ENCODE measurements at places on chromosomes 7 and 10. TPM values are rescaled to one million over a fixed set of nuclear protein-coding genes. Genes with fewer than 3 reads are reported as not detected.

- no peak for DNase-seq
Observed at GRCh38 chr7:127035203-127035849, 217.4 kb downstream of the GRM8 start.

DNA sequence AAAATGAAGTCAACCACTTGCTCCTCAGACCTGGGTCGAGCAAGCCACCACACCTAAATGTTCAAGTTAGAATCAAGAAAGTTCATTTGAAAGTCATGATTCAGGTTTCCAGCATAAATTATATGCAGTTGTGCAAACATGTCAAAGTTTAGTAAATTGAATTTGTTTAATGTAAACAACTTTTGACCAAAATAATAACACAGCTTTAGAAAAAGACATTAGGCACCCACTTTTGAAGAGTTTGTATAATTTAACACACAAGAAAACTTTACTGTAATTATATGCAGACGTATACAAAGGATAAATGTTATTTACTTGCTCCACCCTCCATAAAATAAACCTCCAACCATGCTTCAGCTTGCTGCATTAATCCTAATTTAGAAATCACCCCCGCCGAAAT, 680.0 kb downstream of the LRMDA start:
- DNase-seq = no peak

DNA sequence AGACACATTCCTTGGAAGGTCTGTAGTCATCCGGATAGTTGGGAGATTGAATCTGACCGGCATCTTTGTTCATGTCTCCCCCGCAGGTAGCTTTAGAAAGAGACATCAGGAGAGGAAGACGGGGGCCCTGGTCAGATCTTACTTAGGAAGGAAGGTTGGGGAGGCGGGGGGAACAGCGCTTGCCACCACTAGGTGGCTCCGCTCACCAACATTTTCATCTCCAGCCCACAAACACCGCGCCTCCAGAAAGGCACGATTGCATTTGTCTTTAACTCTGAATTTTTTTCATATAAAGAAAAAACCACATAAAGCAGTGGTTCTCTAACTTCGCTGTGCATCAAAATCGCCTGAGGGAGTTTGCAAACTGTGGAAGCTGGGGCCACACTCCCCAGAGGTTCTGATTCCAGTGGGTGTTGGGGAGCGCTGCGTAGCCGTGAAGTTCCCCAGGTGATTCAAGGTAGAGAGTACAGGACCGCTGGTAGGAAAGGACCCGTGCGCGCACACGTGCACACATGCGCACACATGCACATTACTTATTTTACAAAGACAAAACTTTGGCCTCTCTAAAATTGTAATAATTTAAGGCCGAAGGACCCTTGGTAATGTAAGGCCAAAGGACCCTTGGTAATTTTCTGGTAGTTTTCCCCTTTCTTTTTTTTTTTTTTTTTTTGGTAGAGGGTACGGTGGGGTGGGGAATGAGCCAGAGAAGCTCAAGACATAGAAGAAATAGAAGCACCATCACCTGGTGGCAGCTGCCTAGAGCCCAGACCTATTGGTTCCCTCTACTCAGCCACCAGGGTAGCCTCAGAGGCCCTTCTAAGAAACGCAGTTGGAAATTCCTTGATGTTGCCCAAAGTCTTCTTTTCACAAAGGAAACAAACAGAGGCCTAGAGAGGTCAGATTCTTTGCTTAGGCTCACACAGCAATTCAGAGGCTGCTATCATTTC, 37.4 kb upstream of the OPALIN start:
- DNase-seq = peak; percentile 17

- DNase-seq = no peak
Observed at GRCh38 chr7:143002898-143003297, 24.0 kb downstream of the OR9A2 start.

GRCh38 chr7:12884856-12885440, 197.5 kb downstream of the ARL4A start:
- no peak for DNase-seq

DNA sequence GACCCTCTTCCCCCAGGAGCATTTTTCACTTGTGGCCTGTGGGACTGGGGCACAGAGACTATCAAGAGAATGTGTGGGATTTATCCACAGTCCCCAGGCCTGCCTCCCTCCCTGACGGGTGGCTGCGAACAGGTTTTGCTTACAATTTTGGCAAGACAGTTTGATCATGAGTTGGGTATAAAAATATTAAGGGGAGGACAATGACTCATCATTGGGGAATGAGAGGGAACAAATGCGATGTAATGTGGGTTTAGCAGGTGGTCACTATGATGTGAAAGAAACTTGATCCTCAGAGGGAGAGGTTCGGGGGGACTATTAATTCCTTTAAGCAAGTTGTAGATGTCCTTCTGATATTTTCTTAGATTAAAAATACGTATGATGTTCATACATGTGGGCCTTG, 52.2 kb downstream of the EMX2 start:
- DNase-seq = no peak

- no peak for DNase-seq
Observed at GRCh38 chr10:1267148-1267547, 211.0 kb downstream of the WDR37 start.

DNA sequence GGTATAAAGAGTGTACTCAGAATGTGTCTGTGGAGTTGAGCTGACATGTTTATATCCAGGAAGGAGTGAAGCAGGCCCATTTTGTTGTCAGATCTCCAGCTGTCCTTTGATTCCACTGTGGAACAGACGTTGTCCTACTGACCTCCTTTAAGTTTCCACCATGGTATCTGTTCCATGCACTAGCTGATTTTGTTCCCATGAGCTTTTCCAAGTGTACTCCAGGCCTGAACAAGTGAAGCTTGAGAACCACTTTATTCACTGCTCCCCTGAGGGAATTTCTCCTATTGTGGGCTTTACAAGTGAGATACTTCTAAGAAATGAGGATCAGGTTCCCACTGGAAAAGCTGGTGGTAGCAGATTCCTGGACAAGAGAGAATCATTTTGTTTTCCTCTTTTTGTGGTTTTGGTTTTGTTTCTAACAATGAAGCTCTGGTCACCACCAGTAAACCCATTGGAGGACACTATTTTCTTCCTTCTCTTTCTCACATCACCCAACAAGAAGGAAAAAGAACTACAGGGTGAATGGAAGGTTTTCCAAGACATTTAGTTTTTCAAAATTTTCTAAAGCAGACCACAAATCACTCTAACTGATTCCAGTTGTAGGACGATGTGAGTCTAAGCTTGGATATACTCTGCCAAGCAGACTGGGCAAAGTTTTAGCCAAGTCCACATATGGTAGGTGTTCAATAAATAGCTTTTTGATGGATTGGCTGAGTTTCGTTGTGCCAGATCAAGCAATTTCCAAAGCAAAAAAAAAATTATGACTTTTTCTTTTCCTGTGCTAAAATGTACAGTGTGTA, 144.2 kb downstream of the JCAD start:
- no peak for DNase-seq

- no peak for DNase-seq
Observed at GRCh38 chr7:30221764-30222163, 62.6 kb upstream of the ZNRF2 start.

- no peak for DNase-seq
Observed at GRCh38 chr7:83077328-83077727, 85.4 kb downstream of the PCLO start.

GRCh38 chr7:128757203-128757602, 18.0 kb downstream of the CALU start:
- DNase-seq = no peak

DNA sequence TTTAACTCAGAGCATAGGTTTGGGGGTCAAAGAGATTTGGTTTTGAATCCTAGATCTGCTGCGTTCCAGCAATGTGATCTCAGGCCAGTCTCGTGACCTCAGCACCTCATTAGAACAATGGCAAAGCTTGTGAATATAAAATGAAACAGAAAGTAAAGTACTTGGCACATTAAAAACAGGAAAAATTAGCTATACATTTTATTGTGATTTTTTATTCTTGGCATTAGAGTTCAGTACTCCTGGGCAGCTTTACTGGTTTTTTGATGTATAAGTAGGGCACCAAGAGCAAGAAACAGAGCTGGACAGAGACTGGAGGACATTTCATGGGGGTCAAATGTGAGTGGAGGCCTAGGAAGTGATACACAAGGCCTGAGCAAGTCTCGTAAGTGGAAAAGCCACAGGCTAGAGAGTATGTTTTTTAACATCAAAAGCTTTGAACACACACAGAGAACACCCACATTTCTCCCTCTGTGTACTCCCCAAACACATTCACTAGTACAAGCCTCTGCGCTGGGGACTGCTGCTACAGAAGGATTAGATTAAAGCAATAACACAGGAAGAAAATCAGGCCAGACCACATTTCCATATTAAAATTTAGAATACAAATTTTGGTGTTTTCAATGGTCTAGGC, 157.2 kb upstream of the SLC25A13 start:
- DNase-seq = no peak

- no peak for DNase-seq
Observed at GRCh38 chr10:21803374-21803773, 200.2 kb downstream of the DNAJC1 start.

GRCh38 chr7:75654855-75655254, 83.9 kb downstream of the HIP1 start:
- no peak for DNase-seq

DNA sequence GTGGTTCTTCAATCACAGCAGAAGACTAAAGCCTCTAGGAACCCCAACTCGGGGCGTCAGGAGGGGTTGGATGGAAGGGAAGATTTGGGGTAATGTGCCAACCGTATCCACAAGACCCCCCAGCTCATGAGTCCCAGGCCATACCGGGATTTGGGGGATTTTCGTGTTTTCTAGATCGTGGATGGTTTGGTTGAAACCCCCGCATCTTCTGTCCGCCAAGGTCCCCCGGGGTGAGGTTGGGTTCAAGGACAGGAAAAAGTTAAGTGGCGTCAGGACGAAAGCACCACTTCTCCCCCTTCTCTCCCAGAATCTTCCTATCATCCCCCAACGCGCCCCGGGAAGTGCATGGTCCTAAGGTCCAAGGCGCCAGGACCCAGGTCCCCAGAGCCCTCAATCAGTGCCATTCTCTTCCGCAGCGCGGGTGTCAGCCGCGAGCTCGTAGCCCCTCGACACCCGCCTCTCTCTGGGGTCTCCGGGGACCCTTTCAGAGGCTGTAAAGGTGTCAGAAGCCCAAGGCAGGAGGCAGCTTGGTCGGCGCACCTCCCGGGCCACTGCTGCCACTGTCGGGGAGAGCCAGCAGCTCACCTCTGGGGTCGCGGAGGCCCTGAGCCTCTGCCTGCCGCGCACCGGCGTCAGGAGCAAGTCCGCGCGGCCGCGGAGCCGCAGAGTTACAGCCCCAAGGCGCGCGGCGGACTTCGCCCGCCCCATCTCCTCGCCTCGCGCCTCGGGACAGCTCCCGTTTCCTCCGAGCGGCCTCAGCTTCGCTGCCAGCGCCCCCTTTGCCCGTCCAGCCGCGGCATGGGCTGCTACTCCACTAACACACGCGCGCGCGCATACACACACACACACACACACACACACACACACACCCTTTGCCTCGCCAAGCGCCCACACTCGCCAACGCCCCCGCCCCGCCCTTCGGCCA, 1.5 kb downstream of the MKX start:
- DNase-seq = no peak

DNA sequence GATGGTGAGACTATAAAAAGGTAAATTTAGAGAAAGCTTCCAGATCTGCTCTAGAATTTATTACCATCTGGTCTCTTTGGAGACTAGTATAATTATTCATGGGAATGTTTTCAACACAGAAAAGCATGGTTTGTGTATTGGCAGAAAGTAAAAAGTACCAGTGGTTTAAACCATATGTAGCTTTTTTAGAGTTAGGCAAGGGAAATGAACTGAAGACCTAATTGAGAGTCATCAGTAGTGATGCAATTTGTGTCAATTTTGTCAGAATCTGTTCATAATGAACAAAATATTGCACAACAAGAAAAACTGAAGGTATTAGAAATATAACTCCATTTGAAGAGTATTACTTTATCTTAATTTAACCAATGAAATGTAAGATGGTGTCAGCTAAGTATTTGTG, 181.4 kb downstream of the ADK start:
- no peak for DNase-seq

DNA sequence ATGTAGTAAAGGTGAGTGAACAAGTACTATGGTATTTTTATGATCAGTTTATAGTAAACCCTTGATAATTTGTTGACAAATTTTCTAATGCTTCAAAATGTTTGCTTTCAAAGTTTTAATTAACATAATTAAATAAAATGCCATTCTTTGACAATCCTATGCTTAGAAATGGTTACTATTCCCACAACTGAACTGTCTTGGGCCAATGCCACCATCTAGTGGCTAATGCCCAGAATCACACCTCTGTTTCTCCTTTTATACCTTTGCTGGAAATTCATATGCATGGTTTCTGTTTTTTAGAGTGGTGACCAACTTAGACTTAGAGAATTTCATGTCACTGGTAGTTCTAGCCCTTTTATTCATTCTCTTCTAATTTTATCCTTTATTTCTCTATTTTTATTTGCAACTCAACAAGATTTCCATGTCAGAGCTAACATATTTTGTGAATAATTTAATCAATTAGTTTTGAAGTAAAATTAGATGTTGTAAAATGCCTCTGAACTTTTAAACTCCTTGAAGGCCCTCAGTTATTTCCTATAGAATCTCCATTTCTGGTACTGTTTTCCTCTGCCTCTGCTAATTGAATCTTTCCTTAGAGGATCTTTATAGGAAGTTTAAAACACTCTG, 31.1 kb downstream of the PCGF5 start:
- DNase-seq = peak; percentile 26

DNA sequence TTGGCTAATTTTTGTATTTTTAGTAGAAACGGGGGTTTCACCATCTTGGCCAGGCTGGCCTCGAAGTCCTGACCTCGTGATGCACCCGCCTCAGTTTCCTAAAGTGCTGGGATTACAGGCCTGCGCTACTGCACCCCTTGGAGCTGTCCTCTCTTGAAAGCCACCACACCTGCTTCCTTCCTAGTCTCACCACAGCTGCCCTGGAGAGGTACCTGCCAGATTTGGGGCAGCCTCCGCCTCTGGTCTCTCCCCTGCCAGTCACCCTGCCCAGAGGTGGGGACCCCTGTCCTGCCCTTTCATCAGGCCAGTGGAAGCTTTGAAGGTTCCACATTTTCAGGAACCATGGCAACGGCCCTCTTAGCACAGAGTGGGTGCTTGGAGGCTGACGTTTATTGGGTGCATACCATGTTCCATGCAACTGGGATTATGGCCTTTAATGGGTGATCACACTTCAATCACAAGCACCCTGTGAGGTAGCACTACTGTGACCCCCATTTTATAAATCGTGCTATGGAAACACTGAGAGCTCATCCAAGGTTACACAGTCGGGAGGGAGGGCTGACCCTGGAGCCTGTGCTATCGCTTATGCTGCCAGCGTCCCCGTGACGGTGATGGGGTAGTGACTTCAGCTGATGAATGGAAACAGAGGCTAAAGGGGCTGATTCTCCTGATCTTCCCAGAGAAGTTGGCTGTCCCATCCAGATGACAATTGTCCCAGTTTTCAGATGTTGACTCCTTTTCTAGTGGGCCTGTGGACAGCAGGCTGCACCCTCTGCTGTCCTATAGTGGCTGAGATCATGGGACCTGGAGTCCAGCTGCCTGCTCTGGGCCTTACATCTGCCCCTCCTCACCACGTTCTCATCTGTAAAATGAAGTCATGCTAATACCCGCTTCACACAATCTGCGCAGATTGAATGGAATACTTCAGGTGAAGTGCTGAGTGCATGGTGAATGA, 11.5 kb upstream of the FGFR2 start:
- DNase-seq = no peak

Gene MALRD1
- not detected for total RNA-seq

Gene NOS3
- 67.0 TPM for total RNA-seq

Gene SUFU
- total RNA-seq = 2.8 TPM

Gene EXOC4
- total RNA-seq = 103 TPM

Gene C1QL3
- 0.11 TPM for total RNA-seq

Gene CUBN
- total RNA-seq = 2.0 TPM

Gene GBX1
- not detected for total RNA-seq
